ENCODE measurements at places on chromosomes 3 and 15. TPM values are rescaled to one million over a fixed set of nuclear protein-coding genes. Genes with fewer than 3 reads are reported as not detected.

DNA sequence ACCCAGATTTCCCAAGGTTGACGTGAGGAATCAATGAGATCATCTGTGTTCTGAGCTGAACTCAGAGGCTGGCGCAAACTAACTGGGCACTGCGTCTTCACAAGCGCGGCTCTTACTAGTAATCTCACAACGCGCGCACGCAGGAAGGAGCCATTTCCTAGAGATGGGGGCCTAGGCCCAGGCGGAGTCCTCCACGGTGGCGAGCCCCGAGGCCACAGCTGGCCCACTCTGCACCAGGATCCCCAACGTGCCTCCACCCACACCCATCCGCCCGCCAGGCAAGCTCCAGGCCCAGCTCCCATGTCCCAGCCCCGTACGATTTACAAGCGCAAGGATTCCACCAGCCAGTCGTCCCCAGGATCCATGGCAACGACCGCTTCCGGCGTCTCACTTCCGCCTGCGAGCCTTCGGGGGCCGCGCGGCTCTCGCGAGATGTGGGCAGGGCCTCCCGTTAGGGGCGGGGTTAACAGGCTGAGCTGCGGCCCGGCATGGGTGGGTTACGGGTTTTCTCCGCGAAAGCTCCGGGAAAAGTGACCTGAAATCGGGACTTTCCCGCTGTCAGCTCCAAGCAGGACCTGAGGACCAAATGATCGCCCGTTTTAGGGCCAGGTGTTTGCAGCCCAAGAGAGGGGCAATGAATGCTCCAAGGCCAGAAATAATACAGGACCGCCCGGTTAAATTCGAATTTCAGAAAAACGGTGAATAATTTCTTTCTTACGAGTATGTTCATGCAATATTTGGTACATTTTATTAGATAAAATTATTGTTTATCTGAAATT, at the start of gene WDR73:
TSS of gene WDR73 (minus strand) at position 374 of the 779 bp plus-strand sequence. CDS start at position 365, 9 bp downstream.
- DNase-seq, result peak; percentile 93

The IL1RAP gene
- polyA plus RNA-seq, result 0.88 TPM

DNA sequence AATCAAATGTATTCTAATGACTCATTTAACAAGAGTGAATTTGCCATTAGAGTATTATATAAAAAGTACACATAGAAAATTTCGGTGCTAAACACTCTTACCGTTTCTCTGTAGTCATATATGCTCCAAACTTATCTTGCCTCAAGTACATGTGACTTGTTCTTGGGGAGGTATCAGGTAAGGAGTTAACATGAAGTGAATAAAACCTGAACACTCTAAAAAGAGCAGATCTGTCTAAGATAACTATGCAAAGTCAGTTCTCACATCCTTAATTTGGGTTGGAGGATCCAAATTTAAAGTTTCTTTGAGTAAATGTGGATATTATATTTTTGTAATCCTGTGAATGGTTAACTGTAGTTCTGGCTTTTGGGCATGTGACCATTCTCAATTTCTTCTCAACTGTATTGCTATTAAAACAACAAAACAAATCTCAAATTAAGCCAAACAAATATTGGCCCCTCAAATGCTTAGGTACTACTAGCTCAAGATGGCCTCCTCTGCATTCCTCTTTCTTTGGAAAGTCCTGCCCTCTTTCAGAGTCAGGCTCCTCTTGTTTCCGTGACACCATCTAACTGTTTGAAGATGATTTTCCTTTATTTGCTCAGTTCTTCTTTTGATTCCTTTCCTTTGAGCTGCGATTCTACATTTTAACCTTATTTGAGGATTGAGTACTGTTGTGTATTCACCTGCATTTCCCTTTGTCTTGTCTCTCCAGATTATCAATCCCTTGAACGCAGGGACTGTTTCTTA, 4.2 kb downstream of the EDEM1 start:
- DNase-seq, result no peak

- no peak for DNase-seq
Observed at GRCh38 chr3:150179330-150179729, 208.6 kb upstream of the PFN2 start.

The SHISA5 gene
- polyA plus RNA-seq, result 68.2 TPM

- peak; percentile 69 for DNase-seq
Observed at GRCh38 chr3:171811295-171811912, 1.1 kb upstream of the PLD1 start.

DNA sequence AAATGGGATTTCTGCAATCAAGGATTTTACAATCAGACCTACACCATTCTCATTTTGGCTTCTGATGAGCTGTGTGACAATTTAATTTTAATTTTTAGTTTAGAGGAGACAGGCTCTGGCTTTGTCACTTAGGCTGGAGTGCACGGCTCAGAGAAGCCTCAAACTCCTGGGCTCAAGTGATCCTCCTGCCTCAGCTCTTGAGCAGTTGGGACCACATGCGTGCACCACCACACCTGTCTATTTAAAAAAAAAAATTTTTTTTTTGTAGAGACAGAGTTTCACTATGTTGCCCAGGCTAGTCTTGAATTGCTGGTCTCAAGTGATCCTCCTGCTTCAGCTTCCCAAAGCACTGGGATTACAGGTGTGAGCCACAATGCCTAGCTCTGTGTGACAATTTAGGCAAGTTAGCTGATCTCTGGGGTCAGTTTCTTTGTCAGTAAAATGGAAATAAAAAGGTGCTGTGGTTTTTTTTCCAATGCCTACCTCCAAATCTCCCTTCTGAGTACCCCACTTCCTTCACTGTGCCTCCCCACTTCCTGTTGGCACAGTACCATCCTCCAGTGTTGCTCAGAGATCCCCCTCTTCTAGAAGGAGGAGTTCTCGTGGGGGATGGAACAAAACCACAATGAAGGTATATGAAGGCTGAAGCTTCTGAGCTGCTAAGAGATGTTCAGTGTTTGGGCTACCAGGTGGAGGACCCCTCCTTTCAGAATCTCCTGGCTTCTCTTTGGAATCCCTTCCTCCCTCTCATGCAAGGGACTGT, 54.1 kb upstream of the GSK3B start:
- no peak for DNase-seq

DNA sequence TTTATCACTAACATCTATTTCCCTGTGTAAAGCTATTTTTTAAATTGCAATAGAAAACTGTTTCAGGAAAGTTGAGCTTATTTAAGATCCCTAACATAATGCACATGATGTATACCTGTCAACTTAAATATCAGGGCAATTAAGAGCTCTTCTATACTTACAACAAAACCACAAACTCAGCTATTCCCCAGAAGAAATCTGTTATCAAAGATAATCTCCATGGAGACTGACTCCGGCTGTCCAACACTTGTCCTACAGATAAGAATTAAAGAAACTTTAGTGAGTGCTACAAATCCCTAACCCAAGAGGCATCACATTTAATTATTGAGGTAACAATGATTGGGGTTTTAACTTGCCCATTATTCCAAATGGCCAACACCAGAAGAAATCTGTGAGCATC, 3.4 kb downstream of the SELENOK start:
- DNase-seq, result no peak

The EXD1 gene
- polyA plus RNA-seq, result not detected

- no peak for DNase-seq
Observed at GRCh38 chr3:49653621-49654020, 20.5 kb upstream of the APEH start.

DNA sequence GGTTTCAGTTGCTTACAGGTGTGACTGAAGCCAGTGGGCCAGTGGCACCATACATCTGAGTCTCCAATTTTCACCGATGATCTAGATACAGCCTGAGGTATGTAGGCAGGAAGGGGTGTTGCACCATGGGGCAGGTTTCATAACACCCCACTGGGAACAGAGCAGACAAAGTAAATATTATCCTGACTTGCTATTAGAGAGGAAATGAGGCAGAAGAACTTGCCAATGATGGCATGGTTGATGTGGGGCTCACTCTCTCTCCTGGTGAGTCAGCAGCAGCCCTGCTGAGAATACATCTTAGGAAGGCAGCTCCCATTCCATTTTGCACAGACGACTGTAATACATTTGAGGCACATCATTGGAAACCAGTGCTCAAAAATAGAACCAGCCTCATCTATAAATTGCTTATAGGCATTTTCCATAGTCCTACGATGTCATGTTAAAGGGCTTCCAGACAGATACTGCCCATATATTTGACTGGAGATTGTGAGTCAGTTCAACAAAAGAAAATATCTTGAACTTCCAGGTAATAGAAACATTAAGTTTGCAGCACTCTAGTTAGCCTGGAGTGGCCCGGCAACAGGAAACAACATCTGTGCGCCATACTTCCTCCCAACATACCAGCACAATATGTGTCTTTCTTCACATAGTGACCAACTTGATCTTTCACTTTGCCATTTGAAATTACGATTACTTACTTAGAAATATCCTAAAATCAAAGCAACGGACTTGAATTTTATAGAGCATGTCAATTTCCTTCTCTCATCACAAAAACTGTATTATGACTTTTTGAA, 175.5 kb downstream of the NECTIN3 start:
- DNase-seq, result no peak

- no peak for DNase-seq
Observed at GRCh38 chr3:48069339-48069738, 53.1 kb upstream of the MAP4 start.
